ENCODE measurements at places on chromosomes 11 and 22.
A peak's percentile ranks its signal among the peaks of the same experiment; 100 is the strongest.

DNA sequence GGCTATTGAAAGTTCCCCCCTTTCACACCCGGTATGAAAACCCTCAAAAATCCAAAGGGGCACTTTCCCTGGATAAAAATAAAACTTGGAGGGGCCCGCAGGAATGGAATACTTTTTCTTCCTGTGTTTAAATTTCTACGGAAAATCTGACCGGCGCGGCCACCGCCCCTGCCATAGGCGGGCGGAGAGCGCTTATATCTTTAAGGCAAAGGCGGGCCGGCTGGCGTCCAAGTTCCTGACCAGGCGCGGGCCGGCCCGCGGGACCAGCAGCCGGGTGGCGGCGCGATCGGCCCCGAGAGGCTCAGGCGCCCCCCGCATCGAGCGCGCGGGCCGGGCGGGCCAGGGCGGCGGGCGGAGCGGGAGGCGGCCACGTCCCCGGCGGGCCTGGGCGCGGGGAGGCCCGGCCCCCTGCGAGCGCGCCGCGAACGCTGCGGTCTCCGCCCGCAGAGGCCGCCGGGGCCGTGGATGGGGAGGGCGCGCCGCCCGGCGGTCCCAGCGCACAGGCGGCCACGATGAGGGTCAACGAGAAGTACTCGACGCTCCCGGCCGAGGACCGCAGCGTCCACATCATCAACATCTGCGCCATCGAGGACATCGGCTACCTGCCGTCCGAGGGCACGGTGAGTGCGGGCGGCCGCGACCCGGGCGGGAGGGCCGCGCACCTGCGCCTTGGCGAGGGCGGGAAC is at the start of gene ANO1:
ANO1 (plus strand) TSS at position 223 of the 686 bp plus-strand sequence; CDS start at position 513, 290 bp downstream.
- no peak for DNase-seq

GRCh38 chr22:46734830-46735453 is 3.1 kb downstream of the CERK start:
- peak; percentile 33 for DNase-seq

DNA sequence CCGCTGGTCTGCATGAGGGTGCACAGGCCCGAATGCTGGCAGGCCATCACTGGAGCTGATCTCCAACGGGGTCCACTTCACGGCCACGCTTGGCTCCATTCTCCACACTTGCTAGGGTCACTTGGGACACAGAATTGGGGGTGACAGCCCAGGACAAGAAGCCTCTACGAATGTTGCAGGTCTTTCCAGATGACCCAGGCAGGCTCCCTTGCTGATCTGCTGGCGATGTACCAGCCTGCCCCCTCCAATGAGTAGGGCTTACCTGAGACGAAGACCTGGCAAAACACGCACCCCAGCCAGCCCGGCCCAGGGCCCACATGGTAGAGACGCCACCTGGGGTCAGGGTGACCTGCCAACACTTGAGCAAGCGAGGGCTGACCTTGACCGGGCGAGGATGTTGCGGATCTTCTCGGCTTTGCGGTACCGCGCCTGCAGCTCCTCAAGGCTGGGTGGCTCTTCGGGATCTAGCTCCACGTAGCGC is 44.9 kb downstream of the C11orf58 start:
- no peak for DNase-seq

- no peak for DNase-seq
Measured at GRCh38 chr11:82718821-82719220, 14.8 kb downstream of the FAM181B start.

GRCh38 chr11:79129702-79130101 is 311.1 kb downstream of the TENM4 start:
- no peak for DNase-seq

DNA sequence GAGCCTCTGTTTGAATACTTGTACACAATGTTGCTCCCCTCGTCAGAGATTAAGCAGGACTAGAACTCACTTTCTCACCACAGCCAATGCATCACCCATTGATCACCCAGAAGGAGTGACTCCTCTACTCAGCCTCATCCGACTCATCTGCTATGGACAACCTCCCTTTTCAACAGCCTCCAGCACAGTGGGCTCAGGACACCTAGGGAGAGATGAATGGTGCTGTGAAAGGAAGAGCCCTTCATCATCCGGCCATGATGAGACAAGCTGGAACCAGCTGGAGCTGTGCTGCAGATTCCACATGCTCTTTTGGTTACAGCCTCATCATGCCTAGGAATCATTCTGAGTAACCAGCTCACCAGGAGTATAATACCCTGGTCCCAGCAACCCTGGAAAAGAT is 15.5 kb downstream of the C11orf91 start:
- DNase-seq, result no peak

- DNase-seq, result no peak
Measured at GRCh38 chr11:112760396-112761059, 200.7 kb upstream of the NCAM1 start.

DNA sequence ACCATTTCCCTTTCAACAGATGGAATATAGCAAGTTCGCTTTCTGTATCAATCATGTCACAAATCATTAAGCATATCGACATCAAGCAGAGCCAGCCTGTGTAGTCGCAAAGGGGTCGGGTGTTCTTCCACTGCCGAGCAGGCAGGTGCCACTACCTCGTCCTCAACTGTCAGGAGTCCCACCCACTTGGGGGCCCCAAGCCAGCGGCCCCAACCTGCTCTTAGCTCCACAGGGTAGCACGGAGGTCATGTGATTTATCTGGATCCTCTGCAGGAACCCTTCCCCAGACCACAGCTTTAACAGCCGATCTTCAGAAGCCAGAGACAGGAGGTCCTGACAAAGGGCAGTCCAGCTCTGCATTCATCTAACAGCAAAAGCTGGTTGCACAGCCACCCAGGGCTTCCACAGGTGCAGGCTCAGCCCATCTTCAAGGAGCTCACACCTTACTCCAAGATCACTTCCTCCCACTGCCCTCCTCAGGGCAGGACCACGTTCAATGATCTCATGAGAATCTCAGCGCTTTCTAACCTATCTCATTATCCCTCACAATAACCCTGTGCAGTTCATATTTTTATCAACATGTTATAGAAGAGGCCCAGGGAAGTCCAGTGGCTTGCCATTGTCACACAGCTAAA is 110.2 kb downstream of the TRIM29 start:
- no peak for DNase-seq

GRCh38 chr11:61854966-61855714 is 27.0 kb downstream of the FADS2 start:
- no peak for DNase-seq
